ENCODE measurements at places on chromosomes 2 and 18.
A peak's percentile ranks its signal among the peaks of the same experiment; 100 is the strongest.

DNA sequence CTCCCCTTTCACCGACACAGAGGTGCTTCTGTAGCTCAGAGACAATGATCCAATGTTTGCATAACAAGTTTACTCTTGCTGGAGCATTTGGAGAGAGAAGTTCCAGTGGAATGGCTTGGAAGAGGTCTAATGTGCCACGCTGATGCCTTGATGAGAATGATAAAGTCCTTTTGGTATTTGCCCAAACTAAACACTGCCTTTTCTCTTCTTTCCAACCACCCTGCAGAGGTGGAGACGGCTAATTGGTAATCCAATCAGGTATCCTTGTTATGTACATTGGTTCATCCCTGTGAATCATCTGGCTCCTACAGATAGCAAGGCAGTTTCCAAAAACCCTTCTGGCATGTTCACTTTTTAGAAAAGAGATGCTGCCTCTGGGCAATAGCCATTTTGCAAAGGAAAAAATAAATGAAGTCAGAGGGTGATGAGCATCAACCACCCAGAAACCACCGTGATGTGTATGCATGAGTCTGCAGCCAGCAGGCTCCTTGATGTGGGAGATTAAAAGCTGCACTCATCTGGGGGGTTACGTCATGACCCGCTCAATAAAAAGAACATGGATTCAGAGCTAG lies 40.6 kb downstream of the KIAA2012 start:
- no peak for DNase-seq

DNA sequence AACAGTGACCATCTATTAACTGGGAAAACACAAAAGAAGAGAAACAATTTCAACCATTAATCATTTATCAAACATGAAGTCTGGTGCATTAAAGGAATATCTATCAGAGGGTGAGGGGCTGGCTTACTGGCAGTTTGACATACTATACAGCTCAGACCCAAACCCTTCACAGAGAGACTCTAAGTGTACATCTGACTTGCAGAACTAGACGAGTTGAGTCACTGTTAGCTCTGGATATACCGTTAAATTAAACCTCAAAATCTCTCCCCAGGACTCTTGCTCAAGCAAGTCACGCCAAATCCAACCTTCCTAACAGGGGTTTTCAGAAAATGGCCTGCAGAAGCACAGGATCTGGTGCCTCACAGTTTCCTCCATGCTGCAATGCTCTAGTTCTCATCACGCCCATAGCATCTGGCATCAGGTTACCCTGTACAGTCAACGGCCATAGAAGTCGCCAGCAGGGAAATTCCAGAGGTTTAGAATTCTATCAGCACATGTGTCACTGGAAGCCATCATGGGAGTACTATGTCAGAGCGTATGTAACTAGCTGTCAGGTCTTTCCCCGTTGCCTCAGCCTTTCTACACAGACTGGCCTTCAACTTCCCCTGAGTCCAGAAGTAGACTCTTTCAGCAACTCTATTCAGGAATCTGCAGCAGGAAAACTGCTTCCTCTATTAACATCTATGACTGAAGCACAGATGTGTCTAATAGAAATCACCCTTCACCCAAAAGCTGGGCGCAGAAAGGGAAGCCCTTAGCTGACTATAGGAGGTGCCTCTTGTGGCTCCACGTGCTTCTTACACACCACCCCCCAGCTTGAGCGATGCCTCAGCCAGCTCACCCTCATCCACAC lies 9.3 kb downstream of the TGOLN2 start:
- no peak for DNase-seq

DNA sequence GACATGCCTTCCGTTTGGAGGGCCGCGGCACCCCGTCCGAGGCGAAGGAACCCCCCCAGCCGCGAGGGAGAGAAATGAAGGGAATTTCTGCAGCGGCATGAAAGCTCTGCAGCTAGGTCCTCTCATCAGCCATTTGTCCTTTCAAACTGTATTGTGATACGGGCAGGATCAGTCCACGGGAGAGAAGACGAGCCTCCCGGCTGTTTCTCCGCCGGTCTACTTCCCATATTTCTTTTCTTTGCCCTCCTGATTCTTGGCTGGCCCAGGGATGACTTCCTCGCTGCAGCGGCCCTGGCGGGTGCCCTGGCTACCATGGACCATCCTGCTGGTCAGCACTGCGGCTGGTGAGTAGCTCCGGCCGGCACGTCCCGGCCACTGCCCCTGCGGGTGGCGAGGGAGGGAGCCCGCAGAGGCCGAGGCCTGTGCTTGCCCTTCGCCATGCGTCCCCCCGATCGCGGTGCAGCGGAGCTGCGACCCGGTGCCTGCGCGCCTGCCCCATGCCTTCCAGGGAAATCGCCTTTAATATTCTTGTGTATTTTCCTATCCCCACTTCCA lies 1.2 kb downstream of the BMPR2 start:
- DNase-seq: no peak

GRCh38 chr2:121804340-121804739 lies 48.9 kb downstream of the TSN start:
- no peak for DNase-seq

- no peak for DNase-seq
Observed at GRCh38 chr2:152047824-152048471, 50.9 kb downstream of the CACNB4 start.

- DNase-seq: no peak
Observed at GRCh38 chr2:42799881-42800280, 7.5 kb upstream of the HAAO start.

GRCh38 chr2:200306196-200306930 lies at the start of gene SPATS2L:
Gene SPATS2L, plus strand, starts transcription at chr2:200306693. Its CDS starts 82,552 bp downstream, at chr2:200389245.
- peak; percentile 6 for DNase-seq

- no peak for DNase-seq
Observed at GRCh38 chr2:102986826-102987490, 225.1 kb downstream of the TMEM182 start.

DNA sequence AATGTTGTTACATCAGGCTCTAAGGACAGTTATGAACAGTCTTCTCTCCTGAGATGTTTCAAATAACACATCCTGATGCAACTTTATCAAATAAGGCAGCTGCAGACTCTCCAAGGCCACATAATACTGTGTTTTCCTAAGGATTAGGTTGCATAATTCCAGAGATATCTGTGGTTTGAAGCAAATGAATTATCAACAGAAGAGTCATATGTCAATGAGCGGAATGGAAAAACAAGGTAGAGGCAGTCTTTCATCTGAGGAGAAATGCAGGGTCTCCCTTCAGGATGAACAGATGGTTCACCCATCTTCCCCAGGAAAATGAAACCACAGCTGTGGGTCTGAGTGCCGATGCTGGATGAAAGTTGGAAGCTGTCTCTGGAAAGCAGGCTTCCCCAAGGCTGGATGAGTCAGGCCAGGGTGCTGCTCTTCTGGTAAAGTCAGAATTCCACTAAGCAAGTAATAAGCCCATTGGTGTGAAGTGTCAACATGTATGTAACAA lies 22.2 kb downstream of the LYG1 start:
- no peak for DNase-seq

- no peak for DNase-seq
Observed at GRCh38 chr18:67232991-67233390, 283.5 kb downstream of the DSEL start.

GRCh38 chr2:42829671-42830440 lies 37.5 kb upstream of the HAAO start:
- DNase-seq: no peak

- DNase-seq: no peak
Observed at GRCh38 chr2:33437815-33438214, 38.6 kb upstream of the RASGRP3 start.

DNA sequence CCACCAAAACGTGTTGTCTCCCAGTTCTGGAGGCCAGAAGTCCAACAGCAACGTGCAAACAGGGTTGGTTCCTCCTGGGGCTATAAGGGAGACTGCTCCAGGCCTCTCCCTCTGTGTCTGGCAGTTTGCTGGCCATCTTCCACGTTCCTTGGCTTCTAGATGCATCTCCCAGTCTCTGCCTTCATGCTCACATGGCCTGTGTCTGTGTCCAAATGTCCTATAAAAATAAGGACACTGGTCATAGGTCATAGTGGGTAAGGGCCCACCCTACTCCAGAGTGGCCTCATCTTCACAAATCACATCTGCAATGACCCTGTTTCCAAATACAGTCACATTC lies 69.4 kb upstream of the TAF1B start:
- no peak for DNase-seq

GRCh38 chr2:61536180-61536571 lies 2.0 kb downstream of the XPO1 start:
- DNase-seq: no peak

DNA sequence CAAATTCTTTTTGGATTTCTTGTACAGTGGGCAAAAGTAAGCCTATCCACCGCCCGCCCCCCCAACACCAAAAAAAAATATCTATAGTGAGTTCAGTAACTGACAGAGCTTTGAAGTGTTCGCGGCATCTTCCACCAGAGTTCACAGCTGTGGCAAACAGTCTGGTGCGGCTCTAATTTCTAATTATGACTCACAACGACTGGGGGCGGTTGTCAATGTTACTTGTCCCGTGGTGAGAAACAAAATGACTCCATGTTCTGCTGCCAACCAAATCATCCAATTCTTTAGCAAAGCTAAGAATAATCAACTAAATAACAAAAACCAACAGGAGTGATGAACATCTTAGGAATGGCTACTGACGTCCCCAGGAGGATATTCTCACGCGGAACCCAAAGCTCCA lies 392.5 kb upstream of the SALL3 start:
- no peak for DNase-seq

- no peak for DNase-seq
Observed at GRCh38 chr2:233068762-233069418, 8.7 kb downstream of the INPP5D start.

GRCh38 chr2:226730481-226730880 lies 69.1 kb downstream of the IRS1 start:
- DNase-seq: no peak

GRCh38 chr2:173106959-173107628 lies 31.4 kb downstream of the MAP3K20 start:
- DNase-seq: no peak

GRCh38 chr2:150182566-150183235 lies 304.8 kb downstream of the RND3 start:
- no peak for DNase-seq

- DNase-seq: no peak
Observed at GRCh38 chr18:50970006-50970405, 2.2 kb downstream of the ELAC1 start.

DNA sequence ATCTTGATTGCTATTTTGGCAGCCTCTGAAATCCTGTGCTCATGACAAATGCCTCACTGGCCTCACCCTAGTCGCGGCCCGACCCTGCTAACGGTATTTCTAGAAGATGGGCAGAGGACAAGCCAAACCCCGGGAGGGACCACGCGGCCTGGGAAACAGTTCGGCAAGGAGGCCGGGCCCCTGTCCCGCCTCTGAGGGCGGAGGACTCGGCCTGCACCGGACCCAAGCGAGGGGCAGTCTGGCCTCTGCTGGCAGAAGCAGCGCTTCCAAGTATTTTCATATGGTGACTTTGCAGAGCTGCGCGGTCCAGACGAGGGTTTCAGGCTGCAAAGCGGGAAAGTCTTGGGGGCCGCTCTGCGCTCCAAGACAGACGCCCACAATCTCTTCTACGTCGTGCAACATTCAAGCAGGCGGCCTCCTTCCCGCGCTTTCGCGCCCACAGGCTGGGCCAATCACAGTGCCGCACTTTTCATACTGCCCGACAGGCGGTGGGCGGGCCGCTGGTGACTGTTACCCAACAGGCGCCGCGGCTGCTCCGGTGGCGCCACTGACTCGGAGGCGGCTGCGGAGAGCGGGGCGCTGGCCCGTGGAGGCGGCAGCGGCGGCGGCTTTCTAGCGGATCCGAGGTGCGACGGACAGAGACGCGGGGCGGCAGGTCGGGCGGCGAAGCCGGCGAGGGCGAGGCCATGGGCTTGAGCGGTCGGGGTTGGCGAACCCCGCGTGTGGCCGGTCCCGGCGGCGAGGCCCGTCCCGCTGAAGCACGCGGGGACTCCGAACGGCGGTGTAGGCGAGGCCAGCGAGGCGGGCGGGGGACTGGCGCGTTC lies at the start of gene RBM44:
TSS of gene RBM44 (plus strand) at position 544 of the 824 bp plus-strand sequence. CDS start 14,831 bp downstream, outside the sequence.
- DNase-seq: no peak

- no peak for DNase-seq
Observed at GRCh38 chr2:184799379-184799778, 201.1 kb downstream of the ZNF804A start.

DNA sequence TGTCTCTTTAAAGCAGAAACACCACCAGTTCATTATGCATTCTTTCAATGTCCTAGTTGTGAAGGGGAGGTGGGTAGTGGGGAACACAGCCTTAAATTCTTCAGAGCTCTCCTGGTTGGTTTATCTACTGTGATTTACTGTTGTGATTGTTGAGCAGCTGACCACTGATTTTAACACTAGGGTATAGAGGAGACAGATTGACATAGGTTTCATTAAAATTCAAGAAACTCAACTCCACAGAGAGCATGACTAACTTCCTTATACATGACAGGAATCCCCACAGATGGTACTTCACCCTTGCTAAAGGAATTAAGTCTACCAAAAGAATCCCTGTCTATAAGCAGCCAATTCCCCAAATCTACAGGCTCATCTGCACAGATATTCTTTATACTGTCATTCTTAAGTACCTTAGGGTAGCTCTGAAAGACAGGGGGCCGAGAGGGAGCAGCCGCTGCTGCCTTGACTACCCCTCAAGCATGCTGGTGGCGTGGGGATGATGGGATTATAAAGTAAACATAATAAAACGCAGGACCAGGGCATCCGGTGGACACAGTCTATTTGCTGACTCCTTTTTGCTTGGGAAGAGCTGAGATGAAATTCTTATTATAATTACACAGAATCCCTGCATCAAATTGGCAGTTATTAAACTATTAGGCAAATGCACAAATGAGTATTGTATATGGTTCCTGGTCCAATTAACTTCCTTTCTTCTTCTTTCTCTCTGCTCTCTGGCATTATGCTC lies 1377.6 kb upstream of the PIK3C3 start:
- DNase-seq: no peak

- DNase-seq: no peak
Observed at GRCh38 chr2:175036582-175037018, 31.4 kb upstream of the CHN1 start.
